ENCODE measurements at places on chromosomes 12 and 14.
A peak's percentile ranks its signal among the peaks of the same experiment; 100 is the strongest.

DNA sequence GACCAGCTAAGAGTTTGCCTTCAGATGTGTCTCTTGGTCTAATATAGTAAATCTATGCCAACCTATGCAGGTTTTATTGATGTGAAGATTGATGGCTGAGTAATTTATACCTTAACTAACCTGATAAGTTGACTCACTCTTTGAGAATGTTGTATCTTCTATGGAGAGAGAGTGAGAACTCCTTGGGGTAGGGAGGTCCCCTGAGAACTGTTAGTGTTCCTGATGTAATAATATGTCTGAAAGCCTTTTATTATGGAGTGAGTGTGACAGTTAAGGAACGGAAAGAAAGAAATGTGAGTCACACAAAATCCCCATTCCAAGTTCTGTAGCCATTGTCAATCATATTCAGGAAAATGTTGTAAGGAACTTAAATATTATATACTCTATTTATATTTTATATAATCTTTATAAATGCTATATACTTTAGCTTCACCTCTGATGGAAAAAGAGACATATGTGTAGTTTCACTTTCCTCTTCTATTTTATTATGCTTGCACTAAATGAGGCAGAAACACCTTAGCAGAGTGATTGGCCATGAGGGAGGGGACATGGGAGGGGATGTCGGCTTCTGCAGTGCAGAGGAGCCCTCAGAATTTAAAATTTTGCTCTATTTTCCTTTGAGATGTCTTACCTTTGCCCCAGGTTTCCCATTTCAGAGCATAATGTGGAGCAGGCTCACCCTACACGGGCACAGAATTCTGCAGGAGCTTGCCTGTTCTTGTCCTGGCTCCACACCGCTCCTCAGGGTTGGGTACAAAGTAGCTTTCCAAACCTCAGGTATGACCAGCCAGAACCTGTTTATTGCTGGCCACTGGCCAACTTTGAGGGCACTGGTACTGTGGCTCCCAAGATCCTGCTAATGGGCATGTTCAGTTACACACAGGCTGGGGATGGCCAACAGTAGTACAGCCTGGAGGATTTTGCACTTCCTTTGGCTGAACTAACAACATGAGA lies 57.7 kb downstream of the ARF6 start:
- no peak for DNase-seq

GRCh38 chr12:98671459-98671858 lies 26.4 kb downstream of the APAF1 start:
- no peak for DNase-seq

DNA sequence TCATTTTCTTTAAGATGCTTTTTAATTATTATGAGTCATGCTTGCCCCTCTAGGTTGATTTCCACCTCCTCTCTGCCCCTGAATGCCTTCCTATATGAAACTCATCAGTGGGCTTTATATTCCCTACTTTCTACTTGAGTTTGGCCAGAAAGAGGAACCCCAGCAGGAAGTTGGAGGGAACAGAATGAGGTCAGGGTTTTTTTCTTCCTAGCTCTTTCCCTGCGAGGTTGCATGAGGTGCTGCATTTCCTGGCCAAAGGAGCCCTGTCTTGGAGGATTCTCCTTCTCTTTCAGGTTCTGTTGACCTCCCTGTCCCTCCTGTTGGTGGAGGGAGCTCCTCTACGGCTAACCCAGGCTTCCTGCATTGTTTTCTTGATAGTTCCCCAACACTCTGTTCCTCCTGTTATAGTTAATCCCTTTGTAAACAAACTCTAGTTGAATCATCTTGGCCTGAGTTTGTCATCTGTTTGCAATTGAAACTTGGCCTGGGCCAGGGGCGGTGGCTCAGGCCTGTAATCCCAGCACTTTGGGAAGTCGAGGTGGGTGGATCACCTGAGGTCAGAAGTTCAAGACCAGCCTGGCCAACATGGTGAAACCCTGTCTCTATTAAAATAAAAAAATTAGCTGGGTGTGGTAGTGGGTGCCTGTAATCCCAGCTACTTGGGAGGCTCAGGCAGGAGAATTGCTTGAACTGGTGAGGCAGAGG lies 15.3 kb upstream of the SPIC start:
- no peak for DNase-seq

DNA sequence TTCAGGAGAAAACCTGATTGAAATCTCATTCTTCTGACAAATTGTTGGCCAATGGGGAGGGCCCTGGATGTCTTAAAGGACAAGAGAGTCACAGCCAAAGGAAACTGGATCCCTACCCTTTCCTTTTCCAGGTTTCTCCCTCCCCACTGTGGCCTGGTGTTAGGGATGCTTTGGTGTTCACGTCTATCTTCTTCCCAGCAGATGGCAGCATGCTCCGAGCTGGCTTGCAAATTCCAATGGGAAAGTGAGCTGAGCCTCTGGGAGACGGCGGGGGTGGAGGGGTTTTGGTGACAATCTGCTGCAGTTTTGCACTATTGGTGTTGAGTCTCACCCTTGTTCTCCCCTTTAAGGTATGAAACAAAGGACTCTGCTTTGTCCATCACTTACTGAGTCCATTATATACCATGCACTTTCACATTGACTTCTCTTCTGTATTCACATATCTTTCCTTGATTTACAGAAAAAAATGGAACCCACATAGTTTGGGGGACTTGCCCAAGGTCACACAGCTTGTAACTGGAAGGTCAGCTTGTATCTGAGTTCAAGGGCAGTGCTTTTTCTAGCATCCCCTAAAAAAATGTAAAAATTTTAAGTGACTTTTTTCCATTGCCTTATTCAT lies 39.3 kb downstream of the CCDC177 start:
- DNase-seq, result no peak

- DNase-seq, result no peak
Measured at GRCh38 chr12:49885663-49886461, 17.8 kb downstream of the FAIM2 start.

DNA sequence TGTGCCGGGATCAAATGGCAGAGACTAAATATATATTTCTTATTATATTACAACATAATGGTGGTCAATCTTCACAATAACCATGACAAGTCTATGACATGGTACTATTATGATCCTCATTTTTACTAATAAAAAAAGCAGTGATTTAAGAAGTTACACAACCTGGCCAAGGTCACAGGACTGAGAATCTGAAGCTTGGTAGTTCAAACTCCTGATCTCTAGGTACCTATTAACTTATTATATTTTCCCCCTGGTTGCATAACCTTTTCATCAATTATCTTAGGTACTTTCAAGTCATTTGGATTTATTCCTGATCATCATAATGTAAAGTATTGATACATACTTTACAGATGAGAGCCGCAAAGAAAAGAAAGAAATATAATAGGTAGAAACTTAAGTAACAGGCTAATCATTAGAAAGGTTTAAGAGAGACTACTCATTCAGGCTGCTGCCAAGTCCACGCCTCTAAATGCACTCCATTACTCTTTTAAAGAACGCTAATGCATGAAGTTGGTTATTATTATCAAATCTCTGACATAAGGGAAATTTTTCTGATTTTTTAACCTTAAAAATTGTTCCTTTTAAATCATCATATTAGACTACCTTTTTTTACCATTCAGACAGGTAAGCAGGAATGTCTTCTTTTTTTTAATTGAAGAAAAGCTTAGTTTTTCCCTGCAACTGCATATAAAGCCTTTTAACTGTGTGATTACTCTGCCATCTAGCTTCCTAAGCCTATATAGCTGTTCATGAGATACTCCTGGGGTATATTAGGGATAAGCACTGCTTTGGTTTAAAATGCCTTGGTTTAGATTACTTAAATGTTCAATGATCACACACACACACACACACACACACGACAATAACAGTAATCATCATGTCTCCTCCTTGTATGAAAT lies 35.6 kb downstream of the RPS29 start:
- no peak for DNase-seq

GRCh38 chr12:113385282-113385882 lies 18.3 kb downstream of the SDS start:
- DNase-seq, result no peak

- no peak for DNase-seq
Measured at GRCh38 chr14:68397822-68398221, 395.0 kb downstream of the ZFP36L1 start.

DNA sequence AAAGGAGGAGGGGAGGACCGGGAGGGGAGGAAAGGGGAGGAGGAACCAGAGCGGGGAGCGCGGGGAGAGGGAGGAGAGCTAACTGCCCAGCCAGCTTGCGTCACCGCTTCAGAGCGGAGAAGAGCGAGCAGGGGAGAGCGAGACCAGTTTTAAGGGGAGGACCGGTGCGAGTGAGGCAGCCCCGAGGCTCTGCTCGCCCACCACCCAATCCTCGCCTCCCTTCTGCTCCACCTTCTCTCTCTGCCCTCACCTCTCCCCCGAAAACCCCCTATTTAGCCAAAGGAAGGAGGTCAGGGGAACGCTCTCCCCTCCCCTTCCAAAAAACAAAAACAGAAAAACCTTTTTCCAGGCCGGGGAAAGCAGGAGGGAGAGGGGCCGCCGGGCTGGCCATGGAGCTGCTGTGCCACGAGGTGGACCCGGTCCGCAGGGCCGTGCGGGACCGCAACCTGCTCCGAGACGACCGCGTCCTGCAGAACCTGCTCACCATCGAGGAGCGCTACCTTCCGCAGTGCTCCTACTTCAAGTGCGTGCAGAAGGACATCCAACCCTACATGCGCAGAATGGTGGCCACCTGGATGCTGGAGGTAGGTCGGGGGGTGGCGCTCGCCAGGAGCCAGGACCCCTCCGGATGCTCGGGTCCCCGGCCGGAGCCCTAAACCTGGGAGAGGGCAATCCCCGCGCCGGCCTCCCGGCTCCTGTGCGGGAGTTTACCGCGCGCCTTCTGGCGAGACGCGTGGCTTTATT lies at the start of gene CCND2:
Gene CCND2 (plus strand): TSS at position 111 of the 744 bp plus-strand sequence. CDS start 279 bp downstream, at position 390.
- DNase-seq, result peak; percentile 65
